ENCODE measurements at places on chromosomes 7 and 10. TPM values are rescaled to one million over a fixed set of nuclear protein-coding genes. Genes with fewer than 3 reads are reported as not detected.

The CD36 gene
- total RNA-seq: 891 TPM

The SPDYE16 gene
- total RNA-seq: not detected

The RASSF4 gene
- total RNA-seq: 118 TPM

The ANAPC16 gene
- total RNA-seq: 150 TPM

The COL1A2 gene
- total RNA-seq: 127 TPM

The PLEKHS1 gene
- not detected for total RNA-seq

The PDK4 gene
- total RNA-seq: 160 TPM

The ANKRD16 gene
- total RNA-seq: 4.2 TPM

The GPR15LG gene
- total RNA-seq: not detected

The FEZF1 gene
- not detected for total RNA-seq

The OPN1SW gene
- not detected for total RNA-seq

All from heart left ventricle (tissue), 16 donors.